ENCODE measurements at places on chromosomes 5 and 9. TPM values are rescaled to one million over a fixed set of nuclear protein-coding genes. Genes with fewer than 3 reads are reported as not detected.

ARID3C gene
- not detected for total RNA-seq

LCP2 gene
- total RNA-seq, result 70.8 TPM

SVEP1 gene
- under 0.01 TPM for total RNA-seq

DNA sequence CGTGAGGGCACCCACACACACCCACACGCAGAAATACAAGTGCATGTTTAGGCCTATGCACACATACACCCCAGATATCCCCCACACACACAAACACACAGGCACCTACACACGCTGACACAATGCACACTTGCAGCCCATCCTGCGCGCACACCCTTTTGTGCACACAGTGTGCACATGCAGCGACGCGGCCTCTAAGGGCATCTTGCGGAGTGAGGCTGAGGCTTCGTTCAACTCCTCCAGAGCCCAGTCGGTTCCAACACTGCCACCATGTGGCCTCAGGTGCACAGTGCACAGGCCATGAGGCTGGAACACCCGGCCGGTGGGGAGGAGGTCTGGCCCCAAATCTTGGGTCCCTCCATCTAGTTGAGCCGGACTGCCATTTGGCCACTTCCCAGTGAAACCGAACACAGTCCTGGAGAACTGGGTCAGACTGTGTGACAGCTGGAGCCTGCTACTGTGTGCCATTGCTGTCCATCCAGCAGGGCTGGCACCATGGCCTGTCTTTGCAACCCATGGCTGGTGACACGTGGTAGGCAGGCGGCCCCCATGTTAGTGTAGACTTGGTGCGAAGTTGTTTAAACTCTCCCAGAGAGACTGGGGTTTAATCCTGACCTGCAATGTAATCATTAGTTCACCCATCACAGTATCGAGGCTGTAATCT is 97.7 kb upstream of the MVB12B start:
- peak; percentile 22 for DNase-seq

GRCh38 chr9:134382733-134383132 is 56.5 kb downstream of the RXRA start:
- no peak for DNase-seq

DNA sequence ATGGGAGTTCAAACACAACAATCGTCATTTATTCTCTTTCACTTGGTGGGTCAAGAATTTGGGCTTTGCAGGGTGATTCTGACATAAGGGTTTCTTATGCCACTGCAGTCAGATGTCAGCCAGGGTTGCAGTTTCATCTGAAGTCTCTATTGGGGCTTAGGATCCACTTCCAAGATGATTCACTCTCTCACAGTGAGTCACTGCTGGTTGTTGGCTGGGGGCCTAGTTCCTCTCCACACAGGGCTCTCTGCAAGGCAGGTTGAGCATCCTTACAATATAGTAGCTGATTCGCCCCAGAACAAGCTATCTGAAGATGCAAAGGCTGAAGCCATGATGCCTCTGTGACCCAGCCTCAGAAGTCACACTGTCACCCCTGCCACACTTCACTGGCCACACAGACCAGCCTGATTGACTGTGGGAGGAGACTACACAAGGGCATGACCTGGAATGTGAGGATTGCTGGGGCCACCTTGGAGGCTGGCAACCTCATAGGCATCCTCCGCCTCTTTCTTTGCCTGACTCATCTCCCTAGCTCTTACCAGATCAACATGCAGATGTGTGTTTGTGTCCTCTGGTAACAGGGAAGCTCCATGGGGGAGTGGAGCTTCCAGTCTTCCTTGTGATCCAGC is 4.5 kb upstream of the CARD19 start:
- peak; percentile 44 for DNase-seq
